Activated CD4-positive, alpha-beta T cell treated with anti-CD3 and anti-CD28 coated beads, Interleukin-2, Interleukin-4, amounts not matched to agents 100 ng/mL and 50 ng/mL, durations not matched to agents 16 hours and 8 hours (primary cell): ENCODE measurements at places on chromosomes 2 and 18.

DNA sequence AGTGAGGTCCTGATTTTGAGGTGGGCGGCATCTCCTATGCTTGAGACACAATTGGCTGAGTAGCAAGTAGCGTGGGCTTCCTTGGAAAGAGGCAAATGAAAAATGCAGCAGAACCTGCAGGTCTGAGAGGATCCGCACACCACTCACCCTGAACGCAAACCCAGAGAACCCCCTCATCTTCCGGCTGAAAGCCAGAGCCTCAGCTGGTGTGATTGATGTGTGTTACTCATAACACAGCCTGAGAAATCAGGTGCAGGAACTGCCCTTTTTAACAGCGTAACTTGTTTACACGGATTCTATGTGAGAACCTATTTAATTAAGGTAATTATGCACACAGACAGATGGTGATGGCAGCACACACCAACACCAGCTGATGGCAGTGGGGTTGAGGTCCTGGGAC is 123.4 kb downstream of the MRO start:
- DNase-seq, result no peak

- no peak for DNase-seq
These were observed 36.4 kb downstream of the WDSUB1 start for GRCh38 chr2:159249990-159250715.

DNA sequence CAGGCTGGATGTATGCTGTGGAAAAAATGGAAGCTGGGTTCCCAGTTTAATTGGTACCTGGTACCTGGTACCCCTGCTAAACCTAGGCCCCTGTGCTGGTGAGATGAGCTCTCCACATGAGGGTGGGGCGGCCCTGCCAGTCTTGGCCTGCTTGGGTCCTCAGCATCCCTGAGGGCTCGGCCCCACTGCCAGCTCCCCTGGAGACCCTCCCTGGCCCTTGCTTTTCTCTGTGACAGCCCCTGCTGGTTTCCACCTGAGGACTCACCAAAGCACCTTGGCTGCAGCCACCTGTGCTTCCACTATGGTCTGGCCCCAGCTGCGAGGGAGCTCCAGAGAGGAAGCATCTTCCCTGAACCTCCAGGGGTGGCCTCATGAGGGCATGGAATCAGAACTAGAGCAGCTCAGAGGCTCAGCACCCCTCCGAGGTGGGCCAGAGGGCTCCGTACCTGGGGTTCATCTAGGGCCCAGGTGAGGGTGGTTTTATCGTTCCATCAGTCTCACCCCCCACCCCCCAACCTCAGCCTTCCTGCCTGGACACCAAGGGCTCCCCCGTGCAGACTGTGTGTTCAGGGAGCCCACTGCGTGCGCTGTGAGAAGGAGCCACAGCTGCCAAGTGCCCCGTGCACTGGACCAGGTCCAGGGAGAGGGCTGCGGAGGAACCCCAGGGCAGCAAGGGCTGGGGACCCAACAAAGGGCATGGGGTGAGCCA is 23.7 kb upstream of the HDAC4 start:
- no peak for DNase-seq

DNA sequence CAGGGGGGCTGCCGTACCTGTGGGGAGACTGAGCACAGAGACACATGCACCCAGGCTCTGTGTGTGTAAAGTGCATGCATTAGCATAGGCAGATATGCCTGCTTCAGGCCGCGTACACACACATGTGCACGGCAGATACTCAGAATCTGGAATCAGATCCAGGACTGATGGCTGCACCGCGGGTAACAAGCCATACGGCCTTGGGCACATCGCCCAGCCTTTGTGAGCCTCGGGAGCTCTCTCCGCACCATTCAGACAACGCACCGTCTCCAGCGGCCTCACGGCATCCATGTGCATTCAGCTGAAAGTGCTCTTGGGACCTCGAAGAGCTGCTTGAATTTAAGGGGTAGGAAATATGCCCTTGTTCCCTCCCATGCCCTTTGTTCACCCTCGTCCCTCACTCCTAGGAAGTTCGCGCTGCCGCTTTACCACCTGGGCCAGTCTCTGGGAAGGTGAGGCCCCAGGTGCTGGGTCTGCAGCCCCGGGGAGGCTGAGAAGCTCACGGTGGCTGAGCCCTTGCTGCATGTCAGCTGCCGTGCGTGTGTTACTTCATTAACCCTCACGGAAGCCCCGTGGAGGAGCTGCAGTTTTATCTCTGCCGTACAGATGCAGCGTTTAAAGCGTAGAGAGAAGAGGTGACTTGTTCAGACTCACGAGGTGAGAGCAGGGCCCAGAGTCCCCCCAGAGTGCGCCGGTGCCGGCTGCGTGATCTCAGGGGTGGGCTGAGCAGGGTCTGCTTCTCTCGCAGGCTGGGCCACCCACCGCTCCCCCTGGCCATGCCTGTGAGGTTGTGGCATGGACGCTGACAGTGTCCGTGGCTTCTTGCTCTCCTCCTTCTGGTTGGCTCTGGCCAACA is 377.7 kb upstream of the MYT1L start:
- no peak for DNase-seq

DNA sequence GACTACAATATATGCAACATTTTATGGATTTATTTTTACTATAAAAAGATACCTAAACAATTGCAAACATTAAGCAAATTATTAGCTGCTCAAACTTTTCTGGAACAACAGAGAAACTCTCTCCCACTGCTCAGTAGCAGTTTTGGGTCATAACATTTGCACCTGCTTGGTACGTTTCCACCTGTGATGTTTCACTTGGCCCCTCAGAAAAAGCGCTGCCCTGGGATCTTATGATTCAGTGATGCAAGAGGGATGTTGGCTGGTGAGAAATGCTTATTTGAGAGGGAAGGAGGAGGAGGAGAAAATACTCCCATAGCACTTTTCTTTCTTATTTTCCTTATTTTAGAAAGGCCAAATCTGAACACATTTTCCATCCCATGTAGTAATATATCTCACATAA is 9.2 kb downstream of the IRS1 start:
- DNase-seq, result no peak

DNA sequence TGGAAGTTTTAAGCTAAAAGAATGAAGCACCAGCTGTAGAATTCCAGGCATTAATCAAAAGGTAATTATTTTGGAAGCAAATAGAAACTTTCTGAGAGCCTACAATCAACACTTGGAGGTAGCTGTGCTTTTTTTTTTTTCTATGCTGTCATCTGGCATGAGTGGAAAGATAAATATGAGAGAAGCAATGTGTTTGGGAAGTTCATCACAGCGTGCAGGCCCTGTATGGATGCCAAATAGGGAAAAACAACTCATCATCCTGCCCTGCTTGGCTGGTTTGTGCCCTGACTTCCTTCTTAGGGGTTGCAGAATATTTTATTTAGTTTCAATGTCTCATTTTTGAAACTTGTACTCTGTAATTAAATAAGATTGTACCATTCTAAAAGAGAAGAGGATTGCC is 437.4 kb downstream of the PIK3C3 start:
- DNase-seq, result no peak

DNA sequence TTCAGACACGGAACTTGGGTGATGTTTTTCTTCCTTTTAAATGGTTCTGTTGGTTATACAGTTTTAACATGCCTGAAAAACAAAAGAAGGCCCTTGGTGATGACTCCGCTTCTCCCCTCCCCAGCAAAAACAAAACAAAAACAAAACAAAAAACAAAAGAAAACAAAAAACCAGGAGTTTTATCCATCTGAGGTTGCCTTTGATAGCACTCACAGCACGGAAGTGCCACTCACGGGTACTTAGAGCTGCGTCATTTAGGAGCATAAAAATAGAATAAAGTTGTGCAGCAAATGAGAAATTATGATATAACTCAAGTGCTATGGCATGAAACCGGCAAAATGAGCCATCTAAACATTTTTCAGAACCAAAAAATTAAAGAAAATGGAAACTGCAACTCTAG is 57.7 kb downstream of the ZEB2 start:
- no peak for DNase-seq

DNA sequence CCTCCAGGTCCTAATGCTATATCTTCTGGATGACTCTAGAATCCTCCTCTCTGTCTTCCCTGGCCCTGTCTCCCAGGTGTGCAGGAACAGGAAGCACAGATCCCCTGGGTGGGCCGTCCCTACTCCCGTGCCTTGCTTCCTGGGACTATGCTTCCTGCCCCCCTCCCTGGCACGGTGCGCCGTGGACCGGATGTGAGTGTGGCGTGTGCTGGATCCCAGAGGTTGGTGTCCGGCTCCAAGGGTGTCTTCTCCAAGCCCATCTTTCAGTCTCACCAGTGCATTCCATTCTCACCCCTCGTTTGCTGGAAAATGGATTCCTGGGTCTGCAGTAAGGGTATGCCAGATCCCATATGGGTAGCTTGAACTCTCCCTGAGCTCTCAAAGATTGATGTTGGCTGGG is 144.4 kb upstream of the TWIST2 start:
- no peak for DNase-seq

GRCh38 chr18:49055754-49056172 is 105.0 kb upstream of the SMAD7 start:
- peak; percentile 17 for DNase-seq

DNA sequence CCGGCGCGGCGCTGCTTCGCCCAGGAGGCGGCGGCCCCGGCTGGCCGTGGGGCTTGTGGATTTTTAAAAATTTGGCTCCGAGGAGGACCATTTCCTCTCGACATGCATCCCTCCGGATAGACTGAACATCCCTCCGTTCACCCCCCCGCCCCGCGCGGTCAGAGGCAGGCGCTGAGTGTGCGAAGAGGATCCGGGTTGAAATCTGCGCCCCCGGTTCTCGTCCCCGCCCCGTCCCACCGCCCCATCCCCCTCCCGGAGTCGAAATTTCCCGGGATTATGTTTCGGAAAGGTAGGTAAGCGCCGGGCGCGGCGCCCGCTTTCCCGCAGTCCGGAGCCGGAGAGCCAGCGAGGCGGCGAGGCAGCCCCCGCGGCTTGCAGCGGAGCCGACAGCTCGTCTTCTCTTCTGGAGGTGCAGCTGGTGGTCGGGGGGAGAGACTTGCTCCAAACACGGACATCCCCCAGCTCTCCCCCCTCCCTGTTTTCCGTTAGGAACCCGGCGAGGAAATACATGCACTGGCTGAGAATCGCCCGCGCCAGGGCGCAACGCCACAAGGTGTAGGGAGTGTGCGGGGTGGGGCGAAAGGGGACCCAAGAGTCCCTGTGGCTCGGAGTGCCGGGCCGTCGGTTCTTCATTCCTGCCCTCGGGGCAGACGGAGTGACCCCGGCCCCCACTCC is at the start of gene PRKCE:
Gene PRKCE (plus strand): TSS at position 261 of the 675 bp plus-strand sequence.
- peak; percentile 44 for DNase-seq

- DNase-seq, result no peak
These were observed 1.4 kb upstream of the IDH1 start for GRCh38 chr2:208256192-208256782.

GRCh38 chr2:98478088-98478551 is 33.5 kb downstream of the INPP4A start:
- DNase-seq, result no peak

DNA sequence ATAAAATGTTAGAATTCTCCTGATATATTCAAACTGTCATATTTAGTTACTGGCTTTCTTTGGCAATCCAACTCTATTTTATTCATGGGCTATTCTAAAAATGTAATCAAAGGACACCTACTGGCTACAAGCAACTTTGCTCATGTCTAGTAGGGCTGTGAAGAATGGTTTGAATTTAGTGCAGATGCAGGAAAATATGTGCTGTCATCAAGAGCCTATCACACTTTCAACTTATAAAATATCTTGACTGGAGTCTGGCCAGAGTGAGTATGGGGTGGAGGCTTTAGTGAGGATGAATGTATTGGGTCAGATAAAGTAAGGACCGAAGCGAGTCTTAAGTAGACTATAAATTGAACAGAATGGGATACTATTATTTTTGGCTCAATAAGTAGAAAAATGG is 343.4 kb upstream of the SPRED2 start:
- no peak for DNase-seq

DNA sequence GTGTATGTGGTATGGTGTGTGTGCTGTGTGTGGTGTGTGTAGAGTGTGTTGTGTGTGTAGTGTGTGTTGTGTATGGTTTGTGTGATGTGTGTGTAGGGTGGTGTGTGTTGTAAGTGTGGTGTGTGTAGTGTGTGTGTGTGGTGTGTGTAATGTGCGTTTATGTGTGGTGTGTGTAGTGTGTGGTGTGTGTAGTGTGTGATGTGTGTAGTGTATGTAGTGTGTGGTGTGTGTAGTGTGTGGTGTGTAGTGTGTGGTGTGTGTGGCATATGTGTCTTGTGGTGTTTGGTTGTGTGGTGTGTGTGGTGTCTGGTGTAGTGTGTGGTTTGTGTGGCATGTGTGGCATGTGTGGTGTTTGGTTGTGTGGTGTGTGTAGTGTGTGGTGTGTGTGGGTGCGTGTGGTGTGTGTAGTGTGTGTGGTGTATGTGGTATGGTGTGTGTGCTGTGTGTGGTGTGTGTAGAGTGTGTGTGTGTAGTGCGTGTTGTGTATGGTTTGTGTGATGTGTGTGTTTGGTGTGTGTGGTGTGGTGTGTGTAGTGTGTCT is 4.0 kb upstream of the RTP5 start:
- DNase-seq, result no peak

DNA sequence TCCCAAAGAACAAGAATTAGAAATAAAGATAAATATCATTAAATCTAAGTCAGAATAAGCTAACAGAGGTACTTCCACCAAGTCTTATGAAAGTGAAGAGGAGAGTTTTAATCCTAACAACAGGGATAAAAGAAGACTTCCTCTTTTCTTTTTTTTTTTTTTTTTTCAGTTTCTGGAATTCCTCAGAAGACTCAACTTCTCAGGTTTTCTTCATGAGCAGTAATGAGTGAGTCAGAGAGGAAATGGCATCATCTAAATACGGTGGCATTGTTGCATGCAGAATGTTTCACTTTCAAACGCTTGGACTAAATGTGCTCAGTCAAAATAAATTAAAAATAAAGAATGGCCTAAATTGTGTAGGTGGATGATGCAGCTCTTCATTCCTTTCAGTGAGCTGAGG is 45.6 kb upstream of the ARHGAP15 start:
- DNase-seq, result peak; percentile 48

DNA sequence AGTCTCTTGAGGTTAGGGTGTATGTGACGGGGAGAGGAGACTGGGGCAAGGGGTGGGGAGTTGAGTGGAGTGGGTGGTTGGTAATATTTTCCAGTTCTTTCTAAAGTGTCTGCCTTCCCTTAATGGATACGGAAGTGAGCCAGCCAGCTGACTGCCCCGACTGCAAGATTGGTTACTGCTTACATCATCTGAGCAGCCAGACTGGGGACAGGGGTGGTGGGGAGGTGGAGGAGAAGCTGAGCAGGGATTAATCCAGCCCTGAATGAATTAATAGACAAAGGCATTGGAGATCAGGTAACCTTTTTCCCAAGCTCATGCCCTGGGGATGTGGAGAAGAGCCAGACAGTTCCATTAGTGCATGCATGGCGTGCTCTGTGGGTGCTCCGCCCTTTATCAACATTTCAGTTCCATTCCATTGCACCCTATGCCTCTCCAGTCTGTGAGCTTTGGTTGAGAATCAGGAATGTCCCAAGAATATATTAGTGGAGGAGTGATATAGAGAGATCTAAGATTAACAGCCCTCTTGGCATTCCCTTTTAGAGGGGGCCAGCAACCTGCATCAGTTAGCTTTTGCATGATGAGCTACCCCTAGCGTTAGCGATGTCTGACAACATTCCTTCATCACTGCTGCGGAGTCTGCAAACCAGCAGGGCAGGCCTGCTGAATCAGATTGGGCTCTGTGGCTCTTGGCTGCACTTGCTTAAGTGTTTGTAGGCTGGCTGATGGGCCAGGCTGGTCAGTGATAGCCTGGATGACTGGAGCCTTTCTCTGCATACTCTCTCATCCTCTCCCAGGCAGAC is 67.4 kb downstream of the TNP1 start:
- DNase-seq, result no peak
